Stimulated activated CD4-positive, alpha-beta T cell treated with anti-CD3 and anti-CD28 coated beads, Interleukin-1b, Interleukin-23, amount 100 ng/mL, for 48 hours (primary cell): ENCODE measurements at places on chromosomes 5 and 9.

DNA sequence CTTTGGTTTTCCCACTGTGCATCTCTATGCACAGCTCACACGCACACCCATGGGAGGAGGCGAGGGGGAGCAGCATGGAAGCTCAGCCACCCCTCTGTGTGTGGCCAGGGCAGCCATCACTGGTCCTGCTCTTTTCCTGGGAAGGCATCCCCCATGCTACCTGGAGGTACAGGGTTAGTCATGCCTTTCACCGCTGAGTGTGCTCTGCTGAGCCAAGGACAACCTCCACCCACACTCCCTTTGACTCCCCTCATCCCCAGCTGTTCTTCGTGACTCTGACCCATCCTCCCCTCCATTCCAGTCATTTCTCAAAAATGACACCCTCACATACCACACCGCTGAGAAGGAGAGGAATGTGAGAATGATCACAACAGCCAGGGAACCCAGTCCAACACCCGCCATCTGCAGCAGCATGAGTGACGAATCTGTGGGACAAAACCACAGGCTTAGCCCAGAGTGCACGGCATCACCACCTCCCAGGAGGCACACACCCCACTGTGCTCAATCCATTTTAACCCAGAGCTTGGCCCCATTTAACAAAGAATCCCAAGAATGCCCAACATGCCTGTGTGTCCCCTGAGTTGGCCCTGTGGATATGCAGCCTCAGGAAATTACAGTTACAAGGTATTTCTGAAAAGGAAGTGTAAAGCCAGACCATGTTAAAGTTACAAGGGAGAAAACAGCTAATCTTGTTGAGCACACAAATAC is 133.4 kb downstream of the SUSD1 start:
- peak; percentile 33 for DNase-seq

- DNase-seq = no peak
Observed at GRCh38 chr5:9927106-9927505, 297.0 kb upstream of the TAS2R1 start.

DNA sequence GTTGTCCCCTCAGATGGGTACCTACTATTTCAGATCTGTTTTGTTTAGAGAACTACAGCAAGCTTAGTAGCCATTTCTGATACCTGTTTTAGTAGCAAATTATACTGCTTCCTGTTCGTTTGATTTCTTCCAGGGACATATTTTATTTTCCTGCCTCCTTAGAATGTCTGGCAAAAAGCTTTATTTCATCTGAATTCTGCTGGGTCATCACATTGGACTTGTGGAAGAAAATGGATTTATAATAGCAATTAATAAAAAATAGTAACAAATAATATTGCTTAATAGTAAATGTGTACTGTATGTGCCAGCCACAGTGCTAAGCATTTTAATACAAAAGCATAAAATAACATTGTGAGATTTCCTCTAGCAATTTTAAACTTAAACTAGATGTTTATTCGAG is 79.4 kb downstream of the SH3GL2 start:
- DNase-seq = no peak

GRCh38 chr5:73093943-73094342 is 26.4 kb upstream of the TMEM171 start:
- DNase-seq = peak; percentile 31
